ENCODE measurements at places on chromosomes 7 and 10.

GRCh38 chr7:69670701-69671100, 72.4 kb downstream of the AUTS2 start:
- DNase-seq = no peak

DNA sequence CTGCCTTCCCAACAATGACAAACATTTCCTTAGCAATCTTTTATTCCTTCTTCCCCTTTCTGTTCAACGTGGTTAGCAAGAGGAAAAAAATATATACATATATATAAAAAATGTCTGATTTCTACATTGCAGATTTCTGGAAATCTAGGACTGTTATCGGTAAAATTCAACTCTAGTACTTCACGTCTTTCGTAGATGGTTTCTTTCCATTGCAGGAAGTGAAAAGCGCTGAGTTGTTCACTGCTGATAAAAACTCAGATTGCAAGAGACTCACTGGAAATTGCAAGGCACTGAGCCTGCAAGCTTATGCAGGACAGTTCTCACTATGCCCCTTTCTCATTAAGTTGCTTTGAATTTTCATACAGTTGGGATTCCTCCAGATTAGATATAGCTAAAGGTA, 23.9 kb downstream of the KIN start:
- no peak for DNase-seq

DNA sequence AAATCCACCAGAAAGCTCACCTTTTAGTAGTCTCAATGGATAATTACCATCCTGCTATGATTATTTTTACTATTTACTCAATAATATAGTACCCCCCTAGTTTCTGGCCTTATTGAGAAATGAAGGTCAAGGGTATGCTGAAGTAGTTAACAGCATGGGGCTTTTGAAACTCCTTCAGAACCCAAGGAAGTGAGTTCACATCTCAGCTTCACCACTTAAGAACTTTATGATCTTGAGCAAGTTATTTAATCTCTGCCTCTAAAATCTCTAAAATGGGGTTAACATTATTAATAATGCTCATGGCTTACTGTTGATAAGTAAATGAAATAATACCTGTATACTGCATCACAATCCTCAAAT, 5.8 kb downstream of the MTPN start:
- DNase-seq = no peak

DNA sequence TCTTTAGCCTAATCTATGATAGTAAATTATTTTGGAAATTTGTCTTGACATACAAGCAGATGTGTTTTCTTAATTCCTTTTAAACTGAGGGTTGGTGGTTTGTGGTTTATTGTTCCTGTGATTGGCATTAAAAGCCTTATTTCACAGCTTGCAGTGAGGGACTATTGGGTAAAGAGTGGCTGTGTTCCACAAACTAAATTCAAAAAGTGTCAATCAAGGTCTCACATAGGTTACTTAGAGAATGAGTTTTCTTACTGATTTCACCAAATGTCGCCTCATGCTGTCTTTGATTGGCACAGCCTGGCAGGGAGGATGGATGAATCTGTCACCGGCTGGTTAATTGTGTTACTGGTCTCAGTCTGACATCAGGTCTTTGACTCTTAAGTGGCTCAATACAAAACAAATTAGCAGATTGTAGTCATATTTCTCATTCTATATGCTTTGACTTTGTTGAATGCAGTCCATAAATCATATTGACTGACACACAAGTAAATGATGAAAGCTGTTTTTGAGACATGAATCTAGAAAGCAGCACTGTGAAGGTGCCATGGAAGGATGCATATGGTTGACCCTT, 66.8 kb upstream of the CYP26C1 start:
- no peak for DNase-seq

GRCh38 chr7:38432671-38433070, 159.2 kb upstream of the TARP start:
- no peak for DNase-seq
